ENCODE measurements at places on chromosomes 6 and 20.
A peak's percentile ranks its signal among the peaks of the same experiment; 100 is the strongest.

- DNase-seq: no peak
Measured at GRCh38 chr6:131629651-131630050, 1.6 kb upstream of the MED23 start.

GRCh38 chr6:162814426-162814973 lies 86.7 kb downstream of the PACRG start:
- DNase-seq: no peak

DNA sequence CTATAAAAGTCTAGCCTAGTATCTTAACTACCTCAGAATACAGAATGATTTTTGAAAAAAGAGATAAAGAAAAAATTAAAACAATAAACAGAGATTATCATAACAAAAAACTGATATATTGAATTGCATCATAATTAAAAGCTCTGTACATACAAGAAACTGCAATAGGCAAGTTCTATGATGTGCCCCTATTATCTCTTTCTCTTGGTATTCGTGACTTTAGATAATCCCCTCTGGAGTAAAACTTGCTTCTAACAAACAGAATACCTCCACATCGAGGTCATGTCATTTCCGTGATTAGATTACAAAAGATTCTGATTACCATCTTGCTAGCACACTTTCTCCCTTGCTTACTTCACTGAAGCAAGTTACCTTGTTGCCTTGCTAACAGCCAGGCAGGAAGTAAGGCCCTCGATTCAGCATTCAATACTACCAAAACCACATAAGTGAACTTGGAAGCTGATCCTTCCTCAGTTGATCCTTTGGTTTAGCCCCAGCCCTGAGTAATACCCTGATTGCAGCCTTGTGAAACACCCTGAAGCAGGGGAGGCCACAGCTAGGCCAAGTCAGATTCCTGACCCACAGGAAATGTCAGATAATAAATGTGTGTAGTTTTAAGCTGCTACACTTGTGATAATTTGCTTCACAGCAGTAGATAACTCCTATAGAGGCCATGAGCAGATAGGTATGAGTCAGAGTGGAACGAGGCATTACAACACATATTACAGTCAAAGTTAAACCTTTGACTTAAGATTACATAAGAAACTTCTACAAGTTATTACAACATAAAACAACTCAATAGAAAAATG lies 53.7 kb upstream of the TMX4 start:
- DNase-seq: no peak

- DNase-seq: no peak
Measured at GRCh38 chr6:156687789-156688619, 89.2 kb upstream of the ARID1B start.

DNA sequence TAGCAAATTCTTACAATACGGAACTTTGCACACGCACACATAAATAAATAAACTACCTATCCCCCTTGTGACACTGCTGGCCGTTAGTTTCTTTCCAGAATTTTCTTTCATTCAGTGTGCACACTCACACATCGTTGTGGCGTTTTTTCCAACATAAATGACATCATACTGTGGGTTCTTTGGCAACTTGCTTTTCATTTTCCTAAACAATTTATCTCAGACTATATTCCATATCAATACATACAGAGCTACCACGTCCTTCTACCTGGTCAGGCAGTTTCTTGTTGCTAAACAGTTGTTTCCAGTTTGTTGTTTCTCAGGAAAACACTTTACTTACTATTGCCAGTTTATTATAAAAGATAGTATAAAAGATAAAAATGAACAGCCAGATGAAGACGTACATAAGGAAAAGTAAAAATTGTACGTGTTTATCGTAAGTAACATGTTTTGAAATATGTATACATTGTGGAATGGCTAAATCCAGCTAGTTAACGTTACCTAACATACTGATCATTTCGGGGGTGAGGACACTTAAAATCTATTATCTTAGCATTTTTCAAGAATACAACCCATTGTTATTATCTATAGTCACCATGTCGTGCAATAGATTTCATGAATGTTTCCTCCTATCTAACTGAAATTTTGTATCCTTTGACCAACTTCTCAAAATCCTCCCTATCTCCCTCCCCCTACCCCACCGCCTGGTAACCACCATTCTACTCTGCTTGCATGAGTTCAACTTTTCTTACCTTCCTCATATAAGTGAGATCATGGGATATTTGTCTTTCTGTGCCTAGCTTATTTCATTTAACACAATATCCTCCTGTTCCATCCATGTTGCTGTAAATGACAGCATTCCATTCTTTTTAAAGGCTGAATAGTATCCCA lies 1.2 kb upstream of the TP53RK start:
- DNase-seq: no peak

- DNase-seq: no peak
Measured at GRCh38 chr6:11160199-11160598, 48.7 kb upstream of the ERVFRD-1 start.

DNA sequence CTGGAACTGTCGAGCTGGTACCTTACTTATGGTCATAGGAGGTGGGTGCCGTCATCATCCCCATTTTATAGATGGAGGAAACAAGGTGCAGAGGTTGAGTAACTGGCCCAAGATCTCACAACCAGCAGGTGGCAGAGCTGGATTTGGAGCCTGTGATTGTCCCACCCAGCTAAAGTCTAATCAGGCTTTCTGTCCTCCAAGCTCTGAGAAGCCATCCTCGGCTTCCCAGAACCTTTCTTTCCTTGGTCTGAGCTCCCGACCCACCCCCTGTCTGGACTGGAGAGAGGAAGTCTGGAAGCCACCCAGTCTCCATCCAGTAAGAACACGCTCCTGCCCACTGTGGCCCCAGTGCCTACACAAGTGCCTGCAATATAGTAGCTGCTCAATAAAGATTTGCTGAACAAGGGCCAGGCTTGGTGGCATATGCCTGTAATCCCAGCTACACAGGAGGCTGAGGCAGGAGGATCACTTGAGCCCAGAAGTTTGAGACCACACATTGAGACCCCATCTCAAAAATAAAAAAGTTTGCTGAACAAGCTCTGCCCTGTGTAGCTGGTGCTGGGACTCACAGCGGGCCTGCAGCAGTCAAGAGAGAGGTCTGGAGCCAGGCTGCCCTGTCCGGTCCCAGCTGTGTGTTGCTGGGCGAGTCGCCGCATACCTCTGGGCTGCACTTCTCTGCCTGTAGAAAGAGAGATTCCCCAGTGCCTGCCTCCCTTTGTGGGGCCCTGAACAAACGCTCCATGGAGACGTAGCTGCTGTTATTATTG lies 32.5 kb upstream of the DLGAP4 start:
- no peak for DNase-seq

- no peak for DNase-seq
Measured at GRCh38 chr6:160190973-160191372, 67.6 kb downstream of the SLC22A2 start.

GRCh38 chr6:152952866-152953509 lies 29.9 kb downstream of the FBXO5 start:
- peak; percentile 17 for DNase-seq

DNA sequence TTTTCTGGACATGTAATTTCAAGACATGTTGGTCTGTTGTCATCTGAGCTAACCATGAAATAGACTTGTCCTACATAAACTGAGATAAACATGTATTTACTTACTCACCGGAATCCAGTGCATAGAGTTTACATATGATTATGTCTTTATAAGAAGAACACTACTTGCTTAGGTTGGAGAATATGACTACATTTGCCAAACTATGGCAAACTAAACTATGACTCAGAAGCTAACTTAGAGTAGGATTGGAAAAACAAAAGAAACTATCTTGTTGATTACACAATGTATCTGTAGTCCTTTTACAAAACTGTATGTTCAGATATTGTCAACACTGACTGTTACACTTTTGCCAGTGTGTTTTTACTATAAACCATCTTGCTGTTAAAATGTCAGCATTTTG lies 113.3 kb downstream of the CRYBG1 start:
- DNase-seq: no peak

DNA sequence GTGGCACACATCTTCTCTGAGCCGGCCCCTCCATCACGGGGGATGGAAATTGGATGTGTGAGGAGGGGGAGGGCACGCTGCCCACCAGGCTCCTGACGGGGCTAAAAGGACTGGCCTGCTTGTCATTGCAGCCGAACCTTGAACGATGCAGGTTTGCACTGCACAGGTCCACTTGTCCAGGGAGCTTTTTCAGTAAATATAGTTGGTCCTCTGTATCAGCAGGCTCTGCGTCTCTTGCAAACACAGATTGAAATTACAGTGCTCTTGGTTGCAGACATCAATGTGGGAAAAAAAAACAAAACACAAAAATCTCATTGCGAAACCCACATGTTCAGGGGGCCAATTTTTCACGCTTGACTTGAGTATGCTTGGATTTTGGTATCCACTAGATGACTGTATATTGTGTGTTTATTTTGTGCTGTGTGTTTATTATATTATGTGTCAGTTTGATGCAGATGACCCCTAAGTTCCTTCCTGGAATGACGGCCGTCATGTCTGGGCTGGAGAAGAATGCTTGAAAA lies 29.2 kb downstream of the ERMARD start:
- peak; percentile 83 for DNase-seq

DNA sequence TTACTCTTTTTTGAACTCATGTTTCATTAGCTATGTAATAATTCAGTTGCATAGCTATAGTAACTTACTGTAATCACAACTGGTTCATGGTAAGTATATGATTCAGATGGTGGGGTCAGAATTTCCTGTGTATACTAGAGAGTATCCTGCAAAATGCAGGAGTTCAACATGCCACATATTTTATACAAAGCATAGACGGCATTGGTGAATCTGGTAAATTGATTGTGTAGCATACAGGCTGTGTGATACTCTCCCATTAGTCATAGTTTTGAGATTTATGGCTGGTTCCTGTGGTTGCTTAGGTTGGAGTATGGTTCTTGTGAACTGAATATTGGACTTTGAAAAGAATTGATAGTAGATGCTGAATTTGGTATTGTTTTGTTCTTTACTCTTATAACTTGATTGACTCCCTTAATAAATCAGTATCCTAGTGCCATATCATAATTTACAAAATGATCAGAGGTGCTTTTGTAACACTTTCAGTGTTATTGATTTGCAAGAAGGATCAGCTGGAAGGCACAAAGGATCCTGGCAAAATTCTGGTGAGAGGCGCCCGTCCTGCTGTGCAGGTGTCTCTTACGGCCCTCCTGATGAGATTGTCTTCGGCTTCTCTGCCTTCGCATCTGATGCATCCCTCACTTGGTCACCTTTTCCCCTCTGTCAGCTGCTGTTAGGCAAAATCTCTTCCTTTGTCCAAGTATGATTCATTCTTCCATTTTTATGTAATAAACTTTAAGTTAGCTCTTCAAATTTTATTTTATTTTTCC lies 22.6 kb downstream of the SNX9 start:
- no peak for DNase-seq

DNA sequence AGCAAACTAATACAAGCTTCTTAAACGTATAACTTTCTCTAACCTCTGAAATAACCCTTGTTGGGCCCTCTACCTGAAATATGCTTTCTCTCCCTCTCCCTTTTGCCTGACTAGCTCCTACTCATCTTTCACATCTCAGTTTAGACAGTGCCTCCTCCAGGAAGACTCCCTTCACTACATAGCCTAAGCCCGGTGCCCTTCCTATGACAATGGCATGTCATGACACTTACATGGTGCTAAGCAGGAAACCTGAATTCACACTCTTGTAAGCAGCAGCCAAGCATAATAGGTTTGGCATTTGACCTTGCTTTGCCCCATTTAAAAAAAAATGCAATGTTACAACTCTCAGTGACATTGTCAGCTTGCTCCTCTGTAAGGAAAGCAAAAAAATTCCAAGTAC lies 33.1 kb upstream of the FBXL4 start:
- DNase-seq: no peak

DNA sequence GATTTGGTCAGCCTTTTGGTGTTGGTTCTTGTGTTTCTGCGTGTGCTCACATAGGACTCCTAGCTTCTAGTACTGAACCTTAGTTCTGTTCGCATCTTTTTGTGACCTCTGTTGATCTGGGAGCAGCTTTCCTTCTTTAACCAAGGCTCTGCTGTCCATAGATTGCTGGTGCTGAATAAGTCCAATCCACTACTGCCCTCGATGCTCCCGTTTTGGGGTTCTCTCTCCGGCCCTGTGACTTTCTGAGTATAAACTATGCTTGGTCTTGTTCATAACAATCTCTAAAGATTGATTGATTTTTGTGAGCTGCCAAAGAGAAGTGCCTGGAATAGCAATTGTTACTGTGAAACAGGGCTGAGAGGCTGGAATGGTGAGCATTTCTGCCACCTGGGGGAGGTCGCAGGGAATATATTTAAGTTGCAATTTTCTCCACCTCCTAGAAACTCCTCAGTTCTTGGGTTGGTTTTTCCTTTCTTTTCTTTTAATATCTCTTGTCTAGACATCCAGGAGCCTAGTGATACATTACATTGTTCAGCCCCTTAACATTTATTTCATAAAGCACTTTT lies 422.9 kb upstream of the CHD6 start:
- peak; percentile 33 for DNase-seq

- no peak for DNase-seq
Measured at GRCh38 chr6:43817192-43817591, 47.2 kb downstream of the VEGFA start.

GRCh38 chr6:47787620-47788497 lies 6.0 kb downstream of the OPN5 start:
- peak; percentile 52 for DNase-seq

DNA sequence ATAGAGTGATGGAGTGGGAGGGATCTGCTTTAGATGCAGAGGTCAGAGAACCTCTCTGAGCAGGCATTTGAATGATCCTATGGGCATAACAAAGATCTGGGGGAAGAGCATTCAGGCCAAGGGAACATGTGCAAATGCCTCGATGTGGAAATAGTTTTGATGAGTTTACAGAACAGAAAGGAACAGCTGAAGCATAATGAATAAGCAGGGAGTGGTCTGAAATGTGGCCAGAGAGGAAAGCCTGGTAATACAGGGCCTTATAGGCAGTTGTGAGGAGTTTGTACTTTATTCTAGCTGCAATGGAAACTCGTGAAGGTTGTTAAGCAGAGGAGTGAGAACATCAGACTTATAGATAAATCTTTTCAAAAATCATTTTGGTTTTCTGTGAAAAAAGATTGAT lies 33.0 kb upstream of the ME1 start:
- DNase-seq: no peak

GRCh38 chr6:40759264-40759663 lies 172.1 kb upstream of the LRFN2 start:
- no peak for DNase-seq

DNA sequence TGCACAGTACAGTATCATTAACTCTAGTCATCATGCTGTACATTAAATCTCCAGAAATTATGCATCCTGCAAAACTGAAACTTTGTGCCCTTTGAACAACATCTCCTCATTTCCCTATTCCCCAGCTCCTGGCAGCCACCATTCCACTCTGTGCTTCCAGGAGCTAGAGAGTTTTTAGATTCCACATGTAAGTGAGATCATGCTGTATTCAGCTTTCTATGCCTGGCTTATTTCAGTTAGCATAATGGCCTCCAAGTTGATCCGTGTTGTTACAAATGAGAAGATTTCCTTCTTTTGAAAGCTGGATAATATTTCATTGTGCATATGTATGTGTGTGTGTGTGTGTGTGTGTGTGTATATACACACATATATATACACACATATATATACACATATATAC lies 86.9 kb upstream of the SLC24A3 start:
- no peak for DNase-seq

GRCh38 chr6:10847684-10848083 lies 9.3 kb upstream of the MAK start:
- no peak for DNase-seq

DNA sequence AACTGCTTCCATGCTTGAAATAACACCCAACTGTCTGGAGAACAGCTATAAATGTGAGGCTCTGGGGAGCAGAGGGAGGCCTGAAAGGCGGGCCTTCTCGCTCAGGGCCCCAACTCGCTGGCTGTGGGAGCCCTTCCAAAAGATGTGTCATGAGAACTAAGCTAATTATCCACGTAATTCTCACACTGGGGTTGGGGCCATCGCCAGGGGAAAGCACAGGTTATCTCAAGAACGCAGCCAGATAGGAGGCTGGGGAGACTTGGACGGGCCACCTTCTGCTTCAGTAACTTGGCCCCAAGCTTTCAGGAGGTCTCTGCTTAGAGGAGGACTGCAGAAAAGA lies 1.6 kb downstream of the PXDC1 start:
- DNase-seq: peak; percentile 68
